ENCODE measurements at places on chromosomes 12 and 14. TPM values are rescaled to one million over a fixed set of nuclear protein-coding genes. Genes with fewer than 3 reads are reported as not detected.
A peak's percentile ranks its signal among the peaks of the same experiment; 100 is the strongest.

DNA sequence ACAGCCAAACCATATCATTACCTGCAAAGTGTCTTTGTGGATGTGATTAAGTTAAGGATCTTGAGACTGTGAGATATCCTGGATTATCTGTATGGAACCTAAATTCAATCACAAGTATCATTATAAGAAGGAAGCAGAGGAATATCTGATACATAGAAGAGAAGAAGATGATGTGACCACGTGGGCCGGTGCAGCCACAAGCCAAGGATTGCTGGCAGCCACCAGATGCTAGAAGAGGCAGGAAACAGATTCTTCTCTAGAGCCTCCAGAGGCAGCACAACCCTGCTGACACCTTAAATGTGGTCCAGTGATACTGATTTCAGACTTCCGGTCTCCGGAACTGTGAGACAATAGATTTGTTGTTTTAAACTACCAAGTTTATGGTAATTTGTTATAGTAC is 6.1 kb upstream of the IFI27L2 start:
- no peak overlapping the region for H3K27ac ChIP-seq
- H3K36me3 ChIP-seq: no peaks in the 10 kb centered on the region
- no peak for DNase-seq
- no peaks in the 10 kb centered on the region for H3K27me3 ChIP-seq
- no peak overlapping the region for H3K4me3 ChIP-seq
- no peaks in the 10 kb centered on the region for H3K4me1 ChIP-seq

DBX2 gene
- not detected for total RNA-seq

DNA sequence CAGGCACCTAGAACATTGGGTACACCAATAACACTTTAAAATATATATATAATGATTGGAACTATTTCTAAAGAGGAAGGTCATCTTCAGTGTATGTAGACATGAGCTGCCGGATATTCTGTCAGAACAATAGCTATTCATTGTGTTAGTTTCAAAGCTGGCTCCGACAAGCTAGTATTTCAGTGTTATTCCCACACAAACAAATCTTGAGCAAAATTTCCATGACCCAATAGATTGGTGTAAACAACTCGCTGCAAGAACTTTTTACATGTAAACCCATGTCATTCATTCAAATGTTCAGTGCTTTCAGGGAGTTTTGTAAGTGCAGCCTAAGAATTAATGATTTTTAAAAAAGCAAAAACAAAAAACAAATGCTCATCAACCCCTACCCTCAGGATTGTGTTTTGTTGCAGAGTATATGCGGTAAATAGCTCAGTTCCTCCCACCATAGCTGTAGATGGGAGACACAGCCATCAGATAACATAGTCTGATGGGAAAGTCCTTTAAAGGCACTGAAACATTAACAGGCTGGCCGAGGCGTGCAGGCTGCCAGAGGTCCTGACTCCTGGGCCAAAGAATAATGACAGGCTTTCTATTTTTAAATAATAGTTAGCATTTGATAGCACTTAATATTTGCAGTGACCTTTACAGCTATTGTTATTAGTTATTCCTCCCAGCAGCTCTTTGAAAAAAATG is 150.3 kb upstream of the ARHGAP5 start:
- H3K4me3 ChIP-seq: no peak overlapping the region
- peaks cover 12% of the 10 kb centered on the region for H3K4me1 ChIP-seq
- H3K27me3 ChIP-seq: no peaks in the 10 kb centered on the region

P2RX2 gene
- not detected for total RNA-seq

DNA sequence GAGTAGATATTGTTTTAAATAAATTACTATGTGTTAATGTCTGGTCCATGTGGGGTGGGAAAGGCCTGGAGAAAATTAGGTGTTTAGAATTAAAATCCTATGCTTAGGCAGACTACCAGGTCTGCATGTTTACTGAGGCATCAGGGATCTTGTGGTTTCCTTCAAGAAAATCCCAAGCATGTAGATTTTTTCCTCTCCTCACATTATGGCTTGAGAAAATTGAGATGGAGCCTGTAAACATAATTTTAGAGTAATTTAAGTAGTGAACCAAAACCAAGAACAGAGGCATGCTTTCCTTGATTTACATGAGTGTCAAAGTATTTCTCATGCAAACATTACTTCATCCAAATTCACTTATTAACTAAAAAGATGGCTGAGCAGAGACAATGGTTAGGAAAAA is 823.7 kb downstream of the AACS start:
- DNase-seq: no peak
- peaks cover 3% of the 10 kb centered on the region for H3K27me3 ChIP-seq
- no peak overlapping the region for H3K27ac ChIP-seq
- H3K4me1 ChIP-seq: no peaks in the 10 kb centered on the region

- no peaks in the 10 kb centered on the region for H3K36me3 ChIP-seq
- H3K4me3 ChIP-seq: no peak overlapping the region
- peak overlapping the region; percentile 57 for H3K27ac ChIP-seq
- H3K4me1 ChIP-seq: no peaks in the 10 kb centered on the region
Measured at GRCh38 chr14:101473795-101474562, 87.3 kb upstream of the DIO3 start.

FERMT2 gene
- 188 TPM for total RNA-seq

DNA sequence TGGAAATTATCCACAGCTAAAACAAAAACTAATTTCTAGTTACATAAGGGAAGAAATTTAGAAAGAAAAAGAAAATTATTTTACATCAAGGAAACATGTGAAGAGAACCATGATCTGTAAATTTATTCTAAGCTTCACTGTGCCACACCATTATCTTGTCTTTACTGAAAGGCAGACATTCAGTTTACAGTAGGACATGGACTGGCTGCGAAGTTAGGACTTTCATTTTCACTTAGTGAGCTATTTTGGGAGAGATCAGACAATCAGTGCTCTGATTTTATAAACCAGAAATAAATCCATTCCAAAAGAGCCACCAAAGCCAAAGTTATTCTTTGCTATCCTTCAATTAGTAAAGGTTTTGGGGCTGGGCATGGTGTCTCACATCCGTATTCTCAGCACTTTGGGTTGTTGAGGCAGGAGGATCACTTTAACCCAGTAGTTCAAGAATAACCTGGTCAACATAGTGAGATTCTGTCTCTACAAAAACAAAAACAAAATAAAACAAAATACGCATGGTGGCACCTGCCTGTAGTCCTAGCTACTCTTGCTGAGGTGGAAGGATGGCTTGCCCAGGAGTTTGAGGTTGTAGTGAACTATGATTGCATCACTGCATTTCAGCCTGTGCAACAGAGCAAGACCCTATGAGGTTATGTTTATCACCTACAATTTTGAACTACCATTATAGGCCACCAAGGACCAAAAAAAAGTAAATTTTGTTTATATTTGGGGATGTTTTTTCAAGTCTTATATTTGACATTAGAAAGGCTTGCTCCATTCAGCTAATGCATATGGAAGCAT is 1084.8 kb upstream of the ATXN7L3B start:
- H3K4me3 ChIP-seq: no peak overlapping the region
- H3K4me1 ChIP-seq: no peaks in the 10 kb centered on the region
- H3K27ac ChIP-seq: no peak overlapping the region
- no peaks in the 10 kb centered on the region for H3K36me3 ChIP-seq

GRCh38 chr12:92628476-92628875 is 74.3 kb upstream of the PLEKHG7 start:
- H3K4me1 ChIP-seq: peaks cover 2% of the 10 kb centered on the region
- no peak overlapping the region for H3K4me3 ChIP-seq
- no peaks in the 10 kb centered on the region for H3K27me3 ChIP-seq
- no peak for DNase-seq
- no peak overlapping the region for H3K27ac ChIP-seq
